ENCODE measurements at places on chromosomes 3 and 15. TPM values are rescaled to one million over a fixed set of nuclear protein-coding genes. Genes with fewer than 3 reads are reported as not detected.
A peak's percentile ranks its signal among the peaks of the same experiment; 100 is the strongest.

Gene TMC3
- not detected for total RNA-seq

DNA sequence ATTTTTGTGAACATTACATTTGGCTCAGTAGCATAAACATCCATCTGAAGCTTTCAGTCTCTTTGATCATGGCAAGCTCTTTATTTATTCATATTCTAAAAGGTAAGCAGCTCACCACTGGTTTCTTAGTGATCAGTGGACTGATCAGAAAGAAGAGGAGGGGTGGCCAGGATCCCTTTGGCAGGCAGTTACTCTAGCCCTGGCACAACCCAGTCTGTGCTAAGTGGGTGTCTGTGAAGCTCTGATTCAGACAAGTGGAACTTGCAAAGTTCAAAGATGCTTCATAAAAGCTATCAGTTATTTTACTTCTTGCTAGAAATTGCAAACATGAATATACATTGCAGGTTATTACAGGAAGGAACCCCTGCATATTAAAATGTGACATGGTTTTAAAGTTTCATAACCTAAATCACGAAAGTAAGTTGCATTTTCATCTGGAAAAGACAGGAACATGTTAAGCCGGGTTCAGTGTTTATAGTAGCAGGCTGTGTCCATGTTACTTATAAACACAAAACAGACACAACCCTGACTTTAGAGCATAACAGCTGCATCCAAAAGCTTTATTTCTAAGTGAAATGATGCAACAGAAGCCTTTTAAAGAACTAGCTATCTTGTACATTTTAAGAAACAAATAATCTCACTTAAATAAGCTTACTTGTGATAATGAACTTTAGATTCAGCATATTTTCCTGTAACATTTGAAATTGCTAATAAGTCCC, 785.3 kb downstream of the MCTP2 start:
- no peak for DNase-seq
- H3K4me3 ChIP-seq: no peak overlapping the region
- no peaks in the 10 kb centered on the region for H3K36me3 ChIP-seq
- no peak overlapping the region for H3K27ac ChIP-seq
- H3K27me3 ChIP-seq: no peaks in the 10 kb centered on the region

DNA sequence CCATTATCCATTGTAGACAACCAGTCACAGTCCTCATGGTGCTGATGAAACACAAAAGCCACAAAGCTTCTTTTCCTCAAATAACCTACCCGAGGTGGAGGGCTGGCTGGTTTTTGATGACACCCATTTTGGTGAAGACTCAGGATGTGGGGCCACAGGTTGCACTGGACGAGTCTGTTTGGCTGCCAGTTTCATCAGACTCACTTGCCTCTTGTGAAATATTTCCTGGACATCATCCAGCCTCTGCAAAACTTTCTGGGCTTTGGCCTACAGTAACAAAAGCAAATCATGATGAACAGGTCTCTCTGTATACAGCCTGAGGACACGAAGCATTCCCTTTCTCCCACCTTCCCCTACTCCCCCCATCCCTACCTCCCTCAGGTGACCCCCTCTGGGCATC, 42.2 kb downstream of the B3GNT5 start:
- peaks cover 32% of the 10 kb centered on the region for H3K36me3 ChIP-seq
- no peaks in the 10 kb centered on the region for H3K27me3 ChIP-seq
- H3K27ac ChIP-seq: no peak overlapping the region
- peaks cover 3% of the 10 kb centered on the region for H3K4me1 ChIP-seq

DNA sequence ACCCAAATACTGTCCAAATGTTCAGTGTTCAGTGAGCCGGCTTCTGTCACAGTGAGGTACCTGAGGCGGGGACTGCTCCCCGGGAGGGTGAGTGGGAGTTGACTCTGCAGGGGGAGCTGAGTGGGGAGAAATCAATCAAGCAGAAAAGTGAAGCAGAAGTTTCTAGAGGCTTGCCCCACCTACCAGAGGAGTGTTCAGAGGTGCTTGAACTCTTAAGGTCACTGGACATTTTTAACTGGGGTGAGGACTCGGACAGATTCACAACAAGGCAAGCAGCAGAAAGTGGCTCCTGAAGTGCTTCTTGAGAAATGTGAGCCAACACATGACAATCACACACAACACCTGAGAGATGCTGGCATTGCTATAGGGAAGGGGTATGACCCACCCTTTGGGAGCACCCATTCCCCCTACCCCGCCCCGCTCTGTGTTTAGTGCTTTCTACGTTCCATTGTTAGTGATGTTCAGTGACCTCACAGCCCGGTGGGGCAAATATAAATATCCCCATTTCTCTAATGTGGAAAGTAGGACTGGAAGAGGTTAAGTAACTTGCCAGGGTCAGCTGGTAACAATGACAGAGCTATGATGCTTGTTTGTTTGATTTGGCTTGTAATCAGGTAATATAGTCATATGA, 48.6 kb upstream of the AKAP13 start:
- peak overlapping the region; percentile 94 for H3K27ac ChIP-seq
- peak overlapping the region; percentile 96 for H3K4me3 ChIP-seq
- H3K27me3 ChIP-seq: peaks cover 4% of the 10 kb centered on the region
- DNase-seq: no peak
- no peaks in the 10 kb centered on the region for H3K36me3 ChIP-seq
- H3K4me1 ChIP-seq: peaks cover 41% of the 10 kb centered on the region

- H3K27ac ChIP-seq: no peak overlapping the region
- H3K36me3 ChIP-seq: no peaks in the 10 kb centered on the region
- H3K4me1 ChIP-seq: peaks cover 8% of the 10 kb centered on the region
- H3K27me3 ChIP-seq: peaks cover 4% of the 10 kb centered on the region
Observed at GRCh38 chr15:63408524-63408923, 26.9 kb upstream of the CA12 start.

DNA sequence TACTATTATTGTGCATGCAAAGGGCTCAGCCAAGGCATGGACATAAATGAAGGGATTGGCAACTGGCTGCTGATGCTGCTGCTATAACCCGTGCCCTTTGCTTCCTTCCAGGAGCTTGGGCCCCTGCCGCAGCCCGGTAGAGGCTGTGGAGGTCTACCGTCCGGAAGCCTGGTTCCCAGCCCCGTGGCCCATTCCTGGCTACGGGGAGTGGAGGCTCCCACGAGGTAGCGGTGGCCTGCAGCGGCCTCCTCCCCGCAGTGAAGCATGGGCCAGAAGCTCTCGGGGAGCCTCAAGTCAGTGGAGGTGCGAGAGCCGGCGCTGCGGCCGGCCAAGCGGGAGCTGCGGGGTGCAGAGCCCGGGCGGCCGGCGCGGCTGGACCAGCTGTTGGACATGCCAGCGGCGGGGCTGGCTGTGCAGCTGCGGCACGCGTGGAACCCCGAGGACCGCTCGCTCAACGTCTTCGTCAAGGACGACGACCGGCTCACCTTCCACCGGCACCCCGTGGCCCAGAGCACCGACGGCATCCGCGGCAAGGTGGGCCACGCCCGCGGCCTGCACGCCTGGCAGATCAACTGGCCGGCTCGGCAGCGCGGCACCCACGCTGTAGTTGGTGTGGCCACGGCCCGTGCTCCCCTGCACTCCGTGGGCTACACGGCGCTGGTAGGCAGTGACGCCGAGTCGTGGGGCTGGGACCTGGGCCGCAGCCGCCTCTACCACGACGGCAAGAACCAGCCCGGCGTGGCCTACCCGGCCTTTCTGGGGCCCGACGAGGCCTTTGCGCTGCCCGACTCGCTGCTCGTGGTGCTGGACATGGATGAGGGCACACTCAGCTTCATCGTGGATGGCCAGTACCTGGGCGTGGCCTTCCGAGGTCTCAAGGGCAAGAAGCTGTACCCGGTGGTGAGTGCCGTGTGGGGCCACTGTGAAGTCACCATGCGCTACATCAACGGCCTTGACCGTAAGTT, 15.0 kb downstream of the SPSB4 start:
- H3K4me1 ChIP-seq: peaks cover 9% of the 10 kb centered on the region
- H3K36me3 ChIP-seq: no peaks in the 10 kb centered on the region
- DNase-seq: no peak
- H3K27ac ChIP-seq: no peak overlapping the region

- peaks cover 6% of the 10 kb centered on the region for H3K36me3 ChIP-seq
- no peak overlapping the region for H3K4me3 ChIP-seq
- peaks cover 37% of the 10 kb centered on the region for H3K4me1 ChIP-seq
Observed at GRCh38 chr15:85470563-85471271, 90.3 kb downstream of the AKAP13 start.

DNA sequence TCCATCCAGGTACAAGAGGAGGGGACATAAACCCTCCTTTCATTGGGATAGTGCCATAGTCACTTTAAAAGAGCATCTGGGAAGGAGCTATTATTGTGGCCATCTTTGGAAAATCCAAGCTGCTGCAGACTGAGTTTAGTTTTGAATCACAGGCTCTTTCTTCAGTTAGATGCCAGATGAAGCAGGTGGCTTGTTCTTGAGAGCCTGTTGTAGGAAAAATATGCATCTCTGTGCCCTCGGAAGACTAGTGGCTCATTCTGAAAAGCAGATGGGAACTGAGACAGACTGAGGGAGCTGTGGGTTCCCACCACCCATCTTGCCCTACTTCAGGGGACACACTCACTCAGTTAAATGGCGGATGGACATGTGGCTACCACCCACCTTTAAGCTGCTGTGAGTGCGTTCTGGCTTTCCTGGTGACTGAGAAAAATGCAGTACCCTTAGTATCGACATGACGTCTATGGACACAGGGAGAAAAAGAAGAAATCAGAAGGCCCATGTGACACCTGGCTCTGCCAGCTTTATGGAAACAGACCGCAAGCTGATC, 50.2 kb downstream of the RARB start:
- peaks cover 8% of the 10 kb centered on the region for H3K27me3 ChIP-seq
- no peaks in the 10 kb centered on the region for H3K4me1 ChIP-seq
- no peak for DNase-seq
